Activated CD8-positive, alpha-beta memory T cell treated with anti-CD3 and anti-CD28 coated beads for 1 hour (primary cell): ENCODE measurements at places on chromosomes 3 and 15.
A peak's percentile ranks its signal among the peaks of the same experiment; 100 is the strongest.

DNA sequence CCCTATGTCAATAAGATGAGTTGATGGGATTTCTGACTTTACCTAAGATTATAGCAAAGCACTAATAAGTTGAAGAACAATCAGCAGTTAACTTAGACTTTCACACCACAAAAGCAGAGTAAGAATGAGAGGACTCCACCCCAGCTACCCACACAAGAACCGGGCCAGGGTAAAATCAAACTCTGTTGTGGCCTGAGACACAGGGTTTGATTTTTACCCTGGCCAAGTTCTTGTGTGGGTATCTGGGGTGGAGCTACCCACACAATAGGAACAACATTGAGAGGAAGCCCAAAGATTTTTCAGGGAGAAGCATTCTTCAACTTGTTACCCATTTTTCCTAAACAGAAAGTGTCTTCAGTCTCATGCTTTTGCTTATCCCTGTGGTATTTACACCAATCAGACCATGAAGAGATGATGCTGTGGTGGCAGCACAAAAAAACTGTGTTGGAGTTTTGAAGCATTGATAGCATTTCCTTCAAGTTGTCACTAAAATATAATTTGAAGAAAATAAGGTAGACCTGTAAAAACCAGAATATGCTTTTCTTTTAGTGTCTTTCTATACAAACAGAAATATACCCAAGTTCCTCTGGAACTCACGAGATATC, 25.6 kb downstream of the CPOX start:
- no peak for DNase-seq

DNA sequence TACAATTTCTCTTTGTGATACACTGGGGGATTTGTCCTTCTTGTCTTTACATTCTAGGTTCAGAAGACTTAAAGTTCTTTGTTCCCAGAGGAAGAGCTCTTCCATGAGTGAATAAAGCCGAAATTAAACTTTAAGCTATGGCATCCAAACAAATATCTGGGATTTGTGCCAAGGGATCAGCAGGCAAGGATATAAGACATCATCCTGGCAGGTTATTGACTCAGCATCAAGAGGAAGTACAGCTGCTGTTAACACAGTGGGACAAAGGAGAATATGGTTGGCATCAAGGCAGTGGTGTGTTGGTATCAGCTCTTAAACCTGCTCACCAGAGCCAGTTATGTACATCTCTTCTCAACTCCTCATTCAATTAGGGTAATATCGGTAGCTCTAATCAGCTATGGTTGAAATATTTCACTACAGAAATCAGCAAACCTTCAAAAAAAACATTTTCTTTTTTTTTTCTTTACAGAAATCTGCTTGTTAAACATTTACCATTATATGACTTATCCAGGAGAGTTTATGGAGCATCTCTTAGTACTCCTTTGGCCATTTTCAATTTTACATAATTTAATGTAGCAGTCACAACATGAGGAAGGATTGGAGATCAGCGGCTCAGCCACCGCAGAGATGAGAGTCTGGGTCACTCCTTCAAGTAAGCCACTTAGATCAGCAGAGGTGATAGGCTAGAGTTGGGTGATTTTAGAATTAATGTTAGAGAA, 1198.6 kb upstream of the EPHA6 start:
- DNase-seq: no peak

DNA sequence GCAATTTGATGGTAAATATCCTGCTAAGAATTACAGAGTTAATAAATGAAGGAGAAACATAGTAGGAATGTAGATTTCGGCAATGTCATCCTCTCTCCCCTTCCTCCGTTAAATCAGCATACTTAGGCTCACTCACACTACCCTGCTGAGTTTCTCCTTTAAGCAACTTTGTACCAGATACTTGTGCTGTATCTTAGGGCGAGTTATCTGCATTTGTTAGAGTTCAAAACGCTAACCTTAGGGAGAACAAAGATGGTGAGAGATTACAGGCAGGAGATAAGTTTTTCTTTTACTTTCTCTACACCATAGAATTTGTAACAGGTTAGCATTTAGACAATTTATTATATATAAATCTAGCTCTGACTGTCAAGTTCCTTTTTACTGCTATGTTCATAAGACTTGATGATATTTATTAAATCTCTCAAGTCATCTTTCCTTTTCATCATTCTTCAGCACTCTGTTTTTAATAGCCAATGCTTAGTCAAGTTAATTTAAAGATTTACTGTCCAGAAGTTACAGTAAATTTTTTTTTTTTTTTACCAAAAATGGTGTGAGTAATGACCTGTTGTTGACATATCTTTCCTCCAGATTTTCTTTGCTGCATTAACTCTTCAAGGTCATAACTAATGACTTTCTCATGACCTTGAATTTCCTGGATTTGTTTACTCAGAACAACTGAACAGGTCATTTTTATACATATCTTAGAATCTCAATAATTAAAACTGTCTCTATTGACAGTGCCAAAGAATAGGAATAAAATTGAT, 22.2 kb downstream of the SUCNR1 start:
- DNase-seq: no peak

GRCh38 chr15:76150513-76150912, 90.7 kb downstream of the TMEM266 start:
- no peak for DNase-seq

- DNase-seq: no peak
Observed at GRCh38 chr3:156489462-156489911, 65.4 kb downstream of the SSR3 start.

DNA sequence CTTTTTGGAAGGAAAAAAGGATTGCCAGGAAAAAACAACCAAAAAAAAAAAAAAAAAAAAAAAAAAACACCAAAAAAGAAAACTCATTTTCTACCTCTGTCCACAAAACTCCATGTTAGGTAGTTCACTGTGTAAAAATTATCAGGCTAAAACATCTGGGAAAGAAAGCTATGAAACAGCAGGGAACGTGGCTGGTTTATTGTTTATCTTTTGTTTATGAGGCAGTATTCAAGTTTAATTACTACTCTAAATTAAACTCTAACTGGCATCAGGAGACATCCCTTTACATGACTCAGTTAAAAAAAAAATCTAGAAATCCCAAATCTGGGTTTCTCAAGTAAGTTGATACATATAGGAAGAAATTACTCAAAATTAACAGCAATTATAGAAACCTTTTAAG, 21.8 kb downstream of the MEIS2 start:
- DNase-seq: no peak

- DNase-seq: no peak
Observed at GRCh38 chr3:105823149-105823867, 45.5 kb downstream of the CBLB start.

DNA sequence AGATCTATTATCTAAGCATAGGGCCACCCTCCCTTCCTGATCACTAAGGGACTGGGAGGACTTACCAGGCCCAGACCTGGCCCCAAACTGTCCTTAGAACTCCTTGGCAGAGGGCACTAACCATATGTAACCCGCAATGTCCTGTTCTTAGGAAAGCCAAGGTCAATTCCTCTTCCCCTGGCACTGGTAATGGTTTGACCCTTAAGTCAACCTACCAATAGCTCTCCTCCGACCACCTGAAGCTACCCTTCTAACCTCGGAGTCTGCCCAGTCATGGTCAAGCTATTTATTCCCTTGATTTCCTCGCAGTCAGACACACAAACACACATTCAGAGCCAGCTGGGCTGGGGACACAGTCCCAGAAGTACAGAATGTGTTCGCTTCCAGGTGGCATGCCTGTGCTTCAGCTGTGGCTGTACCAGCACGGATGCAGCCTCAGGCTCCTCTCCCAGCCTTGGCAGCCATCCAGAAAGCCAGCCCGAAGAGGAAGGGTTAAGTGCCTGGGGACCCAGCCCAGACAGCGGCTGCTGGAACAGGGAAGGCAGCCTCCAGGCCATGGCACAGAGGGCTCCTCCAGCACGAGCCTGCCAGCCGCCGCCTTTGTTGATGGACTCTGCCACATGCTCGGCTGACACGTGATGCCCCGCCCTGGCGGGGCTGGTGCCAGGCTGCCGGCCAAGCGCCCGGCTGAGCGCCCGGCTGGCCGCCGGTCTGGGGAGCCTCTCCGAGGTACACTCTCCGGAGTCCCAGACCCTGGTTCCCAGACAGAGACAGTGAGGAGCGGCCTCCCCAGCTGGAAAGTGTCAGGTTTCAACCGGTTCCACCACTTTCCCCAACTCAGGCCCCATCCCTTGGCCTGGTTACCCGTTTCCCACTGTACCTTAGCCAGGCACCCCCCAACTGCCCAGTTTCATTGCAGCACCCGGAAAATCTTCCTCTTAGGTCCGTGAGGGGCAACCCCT, 5.5 kb downstream of the BMF start:
- no peak for DNase-seq

GRCh38 chr15:71392861-71393283, 277.6 kb downstream of the THSD4 start:
- DNase-seq: no peak

DNA sequence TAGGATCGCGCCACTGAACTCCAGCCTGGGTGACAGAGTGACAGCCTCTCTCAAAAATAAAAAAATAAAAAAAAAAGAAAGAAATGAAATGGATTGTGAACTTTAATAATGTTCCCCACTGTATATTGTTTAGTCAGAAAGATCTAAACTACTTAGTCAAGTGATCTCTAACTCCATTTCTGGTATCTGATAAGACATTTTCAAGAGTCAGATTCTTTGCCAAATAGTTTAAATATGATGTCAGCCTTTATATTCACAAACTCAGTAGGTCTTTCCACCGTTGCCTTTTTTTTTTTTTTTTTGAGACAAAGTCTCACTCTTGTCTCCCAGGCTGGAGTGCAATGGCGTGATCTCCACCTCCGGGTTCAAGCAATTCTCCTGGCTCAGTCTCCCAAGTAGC, 29.0 kb upstream of the OSBPL11 start:
- DNase-seq: no peak

- DNase-seq: no peak
Observed at GRCh38 chr15:58440158-58440910, 8.5 kb downstream of the LIPC start.

- DNase-seq: no peak
Observed at GRCh38 chr3:171807806-171808205, 2.5 kb downstream of the PLD1 start.

DNA sequence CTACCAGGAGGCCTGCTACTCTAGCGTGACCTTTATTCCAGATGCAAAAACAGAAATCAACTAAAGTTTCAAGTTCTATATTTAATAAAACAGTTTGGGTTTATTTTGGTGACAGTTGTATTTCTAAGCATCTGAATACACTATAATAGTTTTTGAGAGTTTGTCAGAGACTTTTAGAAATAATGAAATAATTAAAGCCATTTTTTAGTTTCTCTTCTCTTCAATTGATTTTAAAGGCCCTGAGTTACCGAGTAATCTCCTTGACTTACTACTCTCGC, 523.4 kb downstream of the CADM2 start:
- no peak for DNase-seq

GRCh38 chr15:85618956-85619491, 175.7 kb downstream of the KLHL25 start:
- peak; percentile 18 for DNase-seq

DNA sequence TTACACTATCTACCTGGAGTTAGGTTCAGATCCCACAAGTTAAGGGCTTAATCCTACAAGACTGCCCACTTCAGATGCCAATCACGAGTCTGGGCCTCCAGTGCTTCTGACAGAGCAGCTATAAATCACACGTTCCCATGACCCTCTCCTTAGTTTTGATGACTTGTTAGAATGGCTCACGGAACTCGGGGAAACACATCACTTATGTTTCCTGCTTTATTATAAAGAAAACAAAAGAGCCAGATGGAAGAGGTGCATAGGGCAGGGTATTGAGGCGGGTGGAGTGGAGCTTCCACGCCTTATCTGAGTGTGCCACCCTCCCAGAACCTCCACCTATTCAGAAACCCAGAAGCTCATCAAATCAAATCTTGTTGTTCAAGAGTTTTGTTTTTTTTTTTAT, 170.8 kb downstream of the MOBP start:
- no peak for DNase-seq

DNA sequence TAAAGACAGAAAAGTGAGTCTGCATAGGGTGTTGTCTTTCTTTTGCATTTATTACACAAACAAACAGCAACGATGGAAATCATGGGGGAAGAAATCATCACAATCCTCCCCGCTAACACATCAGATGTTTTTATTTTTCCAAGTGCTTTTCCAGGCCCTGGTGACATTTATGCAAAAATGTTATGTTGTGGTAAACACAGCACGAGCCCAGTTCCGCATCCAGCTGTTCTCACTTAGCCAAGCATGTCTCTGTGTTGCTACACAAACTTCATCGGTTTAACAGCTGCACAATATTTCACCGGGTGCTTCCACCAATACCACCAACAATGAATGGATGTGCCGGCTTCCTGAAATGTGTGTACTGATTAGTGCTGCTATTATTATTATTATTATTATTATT, 53.7 kb upstream of the ABHD17C start:
- no peak for DNase-seq

- DNase-seq: no peak
Observed at GRCh38 chr3:104578558-104578957, 788.2 kb upstream of the ALCAM start.

DNA sequence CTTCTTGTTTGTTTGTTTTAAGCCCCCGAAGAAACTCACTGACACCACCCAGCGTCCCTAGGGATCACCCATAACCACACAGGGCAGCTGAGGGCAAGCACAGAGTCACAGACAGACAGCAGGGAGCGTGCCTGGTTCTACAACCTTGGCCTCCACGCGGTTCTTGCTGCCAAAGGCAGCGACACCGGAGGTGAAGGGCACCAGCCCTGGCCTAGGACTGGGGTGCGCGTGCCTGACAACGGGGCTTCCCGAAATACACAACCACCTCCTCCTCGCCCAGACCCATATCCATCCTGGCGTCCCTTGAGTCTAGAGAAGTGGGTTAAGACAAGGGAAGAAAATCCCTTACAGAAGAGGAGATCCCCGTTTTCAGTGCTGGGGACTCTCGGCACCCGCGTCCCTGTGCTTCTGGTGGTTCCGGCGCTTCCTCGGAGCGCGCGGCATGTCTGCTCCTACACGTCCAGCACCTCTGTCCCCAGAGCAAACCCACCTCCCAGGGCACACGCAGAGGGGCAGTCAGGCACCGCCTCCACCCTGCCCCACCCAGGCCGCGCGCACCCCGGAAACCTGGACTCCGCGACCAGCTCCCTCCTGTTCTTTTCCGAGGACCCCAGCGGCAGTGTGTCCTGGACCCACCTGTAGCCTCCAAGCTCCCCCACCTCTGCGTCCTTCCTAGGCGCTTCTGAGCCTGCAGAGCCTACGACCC, 911 bp downstream of the RFTN1 start:
- no peak for DNase-seq

GRCh38 chr3:140950144-140950543, 8.5 kb downstream of the SLC25A36 start:
- no peak for DNase-seq
